ENCODE measurements at places on chromosomes 13 and 19.

DNA sequence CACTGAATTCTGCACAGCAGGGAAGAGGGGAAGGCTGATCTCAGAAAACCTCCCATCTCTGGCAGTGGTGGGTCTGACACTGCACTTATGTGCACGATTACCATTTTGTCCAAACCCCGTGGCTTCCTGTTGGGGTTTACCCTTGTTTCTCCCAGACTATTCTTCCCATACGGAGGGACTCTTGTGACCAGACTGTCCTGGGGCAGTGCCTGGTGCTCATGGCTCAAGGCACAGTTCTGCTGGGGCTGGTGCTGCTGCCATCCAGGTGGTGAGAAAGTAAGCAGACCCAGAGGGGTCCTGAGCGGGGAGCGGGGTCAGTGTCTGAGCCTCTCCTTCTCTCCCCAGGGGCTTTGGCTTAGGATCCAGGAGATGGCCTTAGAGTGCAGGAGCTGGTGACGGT, 5.1 kb upstream of the SIGLEC9 start:
- no peak for DNase-seq

DNA sequence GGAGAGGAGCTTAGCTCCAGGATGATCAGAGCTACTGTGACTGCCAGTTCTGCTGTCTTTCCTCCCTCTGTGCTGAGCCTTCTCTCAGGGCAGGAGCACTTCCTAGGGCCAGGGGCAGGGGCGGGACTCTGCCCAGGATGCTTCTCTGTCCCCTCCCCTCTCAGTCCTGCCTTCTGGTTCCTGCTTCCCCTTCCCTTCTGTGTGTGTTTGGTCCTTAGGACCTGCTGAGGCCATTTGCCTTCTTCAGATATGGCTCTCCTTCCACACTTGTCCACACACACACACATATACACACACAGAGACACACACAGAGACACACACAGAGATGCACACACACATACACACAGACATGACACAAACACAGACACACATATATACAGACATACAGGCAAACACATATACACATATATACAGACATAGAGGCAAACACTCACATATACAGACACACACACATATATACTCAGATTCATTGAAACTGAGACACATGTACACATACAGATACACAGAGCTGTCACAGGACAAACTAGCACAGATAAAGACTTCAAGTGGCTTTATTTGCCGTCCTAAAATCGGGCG, 22.0 kb upstream of the CD177 start:
- DNase-seq, result no peak

- no peak for DNase-seq
These were observed 40.5 kb downstream of the DHRS12 start for GRCh38 chr13:51763486-51763885.

DNA sequence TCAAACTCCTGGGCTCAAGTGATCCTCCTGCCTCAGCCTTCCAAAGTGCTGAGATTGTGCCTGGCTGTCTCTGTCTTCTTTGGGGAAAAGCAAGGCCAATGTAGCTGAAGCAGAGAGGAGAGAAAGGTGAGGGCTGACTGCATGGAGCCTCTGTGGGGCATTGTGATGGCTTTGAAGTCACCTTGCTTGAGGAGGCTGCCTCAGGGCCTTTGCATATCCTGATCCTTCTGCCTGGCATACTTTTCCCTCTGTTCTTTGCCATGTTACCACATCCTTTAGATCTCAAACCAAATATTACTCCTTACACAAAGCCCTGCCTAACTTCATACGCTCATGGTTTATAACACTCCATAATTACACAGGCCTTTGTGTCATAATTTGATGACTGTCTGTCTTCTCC, 9.4 kb upstream of the PPP5C start:
- DNase-seq, result no peak

GRCh38 chr13:95579303-95579702, 26.8 kb downstream of the CLDN10 start:
- DNase-seq, result no peak

DNA sequence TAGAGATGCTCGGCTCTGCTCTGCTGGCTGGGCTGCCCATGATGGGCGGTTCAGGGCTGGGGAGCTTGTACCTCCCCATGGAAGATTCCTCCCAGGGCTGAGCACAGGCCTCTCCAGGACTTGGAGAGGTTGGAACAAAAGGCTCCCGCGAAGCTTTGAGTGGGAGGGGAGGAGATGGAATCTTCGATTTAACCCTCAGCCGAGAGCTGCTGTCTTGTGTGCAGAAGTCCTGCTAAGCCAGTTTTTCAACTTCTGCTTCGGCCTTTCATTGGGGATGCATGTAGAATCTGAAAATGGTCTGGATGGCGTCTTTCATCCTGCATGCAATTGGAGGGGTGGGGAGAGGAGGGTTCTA, 163.3 kb downstream of the KDM4B start:
- no peak for DNase-seq

- no peak for DNase-seq
These were observed 115.4 kb downstream of the ABCC4 start for GRCh38 chr13:95185851-95186250.

GRCh38 chr13:98542568-98543377, 34.1 kb downstream of the STK24 start:
- no peak for DNase-seq

GRCh38 chr13:93309886-93310523, 83.4 kb downstream of the GPC6 start:
- no peak for DNase-seq

DNA sequence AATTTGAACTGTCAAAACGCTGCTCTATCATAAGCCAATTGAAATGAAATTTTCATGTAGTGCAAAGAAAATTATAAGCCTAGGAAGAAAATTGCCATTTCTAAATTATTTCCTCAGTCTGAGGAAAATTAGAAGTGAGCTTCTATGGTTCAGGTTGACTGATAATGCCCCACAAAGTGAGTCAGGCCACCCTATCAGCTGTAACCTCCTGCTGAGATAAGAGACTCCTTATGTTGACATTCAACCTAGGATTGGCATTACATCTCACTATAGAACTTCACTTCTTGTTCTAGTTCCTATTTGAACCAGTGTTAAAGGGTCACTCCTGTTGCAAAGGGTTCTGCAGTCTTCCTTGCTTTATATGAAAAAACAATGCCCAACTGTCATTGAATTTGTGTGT, 32.6 kb upstream of the RFC3 start:
- no peak for DNase-seq

DNA sequence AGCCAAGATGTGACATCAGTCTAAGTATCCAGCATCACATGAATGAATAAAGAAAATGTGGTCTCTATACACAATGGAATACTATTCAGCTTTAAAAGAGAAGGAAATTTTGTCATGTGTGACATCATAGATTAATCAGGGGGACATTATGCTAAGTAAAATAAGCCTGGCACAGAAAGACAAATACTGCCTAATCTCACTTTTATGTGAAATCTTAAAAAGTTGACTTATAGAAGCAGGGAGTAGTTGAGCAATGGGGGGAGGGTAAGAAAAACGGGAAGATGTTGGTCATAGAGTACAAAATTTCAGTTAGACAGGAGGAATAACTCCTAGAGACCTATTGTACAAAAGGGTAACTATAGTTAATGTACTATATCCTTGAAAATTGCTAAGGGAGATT, 10.4 kb upstream of the LCP1 start:
- no peak for DNase-seq

DNA sequence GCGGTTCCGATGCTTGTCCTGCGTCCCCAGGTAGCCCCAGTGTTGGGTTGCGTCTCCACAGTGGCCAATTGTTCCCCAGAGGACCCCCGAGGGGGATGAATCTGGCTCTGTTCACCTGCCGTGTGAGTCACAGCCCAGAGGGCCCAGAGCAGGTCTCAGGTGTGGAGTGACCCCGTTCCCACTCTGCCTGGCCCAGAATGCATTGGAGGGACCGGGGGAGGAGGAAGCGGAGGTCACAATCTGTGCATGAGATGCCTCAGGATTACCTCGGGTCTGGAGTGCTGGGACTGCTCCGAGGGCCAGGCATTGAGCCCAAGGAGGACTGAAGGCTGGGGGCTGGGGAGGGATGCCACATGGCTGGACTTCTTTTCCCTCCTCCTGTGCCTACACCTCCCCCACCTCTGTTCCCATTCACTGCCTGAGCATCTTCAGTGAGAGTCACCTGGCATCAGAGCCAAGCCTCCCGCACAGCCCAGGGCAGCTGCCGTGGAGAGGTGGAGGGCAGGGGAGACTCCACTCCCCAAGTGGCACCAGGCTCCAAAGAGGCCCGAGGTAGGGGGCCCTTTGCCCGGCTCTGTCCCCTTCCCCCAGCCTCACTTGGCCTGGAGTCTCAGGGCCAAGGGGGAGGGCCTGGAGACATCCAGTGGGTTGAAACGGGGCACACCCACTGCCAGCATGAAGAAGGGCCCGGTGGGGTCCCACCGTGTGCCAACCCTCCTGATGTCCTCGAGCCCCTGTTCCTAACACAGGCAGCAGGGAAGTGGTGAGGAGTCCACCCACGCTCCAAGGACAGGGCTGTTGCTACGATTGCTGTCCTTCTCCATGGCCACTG, 81.1 kb downstream of the CHST8 start:
- no peak for DNase-seq

DNA sequence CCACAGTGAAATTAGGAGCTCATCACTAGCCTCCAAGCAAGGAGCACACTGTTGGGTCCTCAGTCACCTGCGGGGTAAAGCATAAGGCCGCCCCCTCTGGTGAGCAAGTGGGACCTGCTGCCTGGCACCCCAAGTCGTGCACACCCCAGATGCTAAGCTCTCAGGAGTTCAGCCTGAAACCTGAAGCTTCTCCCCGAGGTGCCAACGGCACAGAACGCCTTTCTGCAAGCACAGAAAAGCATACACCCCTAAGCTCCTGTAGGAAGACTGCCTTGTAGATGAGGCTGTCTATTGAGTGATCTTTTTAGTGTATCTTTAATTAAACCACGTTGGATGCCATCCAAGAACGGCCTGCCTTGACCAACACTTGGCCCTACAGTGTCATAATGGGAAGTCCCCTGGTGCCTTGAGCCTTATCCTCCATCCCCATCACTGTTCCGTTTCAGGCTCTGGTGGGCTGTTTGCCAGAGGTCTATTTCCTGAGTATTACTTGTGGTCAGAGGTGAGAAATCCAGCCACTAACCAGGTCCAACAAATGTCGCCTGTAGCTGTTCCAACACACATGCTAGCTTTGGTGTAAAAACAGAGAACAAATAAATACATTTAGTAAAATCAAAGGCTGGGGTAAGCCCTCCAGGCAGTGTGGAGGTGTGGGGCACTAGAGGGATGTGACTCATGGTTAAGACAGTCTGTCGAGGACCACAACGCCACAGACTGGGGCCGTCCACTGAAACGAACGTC, 44.8 kb downstream of the C13orf42 start:
- no peak for DNase-seq

DNA sequence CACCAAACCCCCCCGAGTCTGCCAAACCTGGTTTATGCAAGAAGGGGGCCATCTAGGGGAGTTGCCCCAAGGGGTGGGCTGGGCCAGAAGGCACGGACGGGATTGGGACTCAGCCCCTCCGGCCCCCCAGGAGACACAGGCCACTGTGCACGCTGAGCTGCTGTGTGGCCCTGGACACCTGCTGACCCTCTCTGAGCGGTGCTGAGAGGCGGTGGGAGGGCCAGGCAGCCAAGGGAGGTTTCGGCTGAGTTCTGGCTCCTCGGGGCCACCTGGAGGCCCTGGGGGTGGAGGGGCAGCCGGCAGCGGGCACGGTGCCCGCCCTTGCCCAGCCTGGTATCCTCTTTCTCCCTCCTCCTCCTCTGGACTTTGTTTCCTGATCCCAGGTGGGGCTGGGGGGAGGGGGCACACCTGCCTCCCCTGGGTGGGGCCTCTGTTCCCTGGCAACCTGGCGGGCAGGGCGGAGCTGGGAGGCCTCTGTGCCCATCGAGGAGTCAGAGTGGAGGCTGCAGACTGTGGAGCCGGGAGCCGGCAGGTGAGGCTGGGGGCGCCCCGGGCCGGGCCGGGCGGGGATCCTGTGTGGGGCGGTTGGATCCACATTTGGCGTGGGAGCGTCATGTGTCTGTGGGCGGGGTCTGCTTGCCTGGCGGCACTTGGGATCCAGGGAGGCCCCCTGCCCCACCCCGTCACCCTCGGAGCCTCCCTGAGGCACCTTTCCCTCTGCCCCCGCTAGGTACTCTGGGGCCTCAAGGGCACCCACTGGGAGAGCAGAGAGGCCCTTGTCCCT, at the start of gene MISP:
TSS of gene MISP (plus strand) at position 473 of the 784 bp plus-strand sequence. CDS start 5,835 bp downstream, outside the sequence.
- DNase-seq, result no peak

- DNase-seq, result no peak
These were observed 27.4 kb downstream of the EFNA2 start for GRCh38 chr19:1312767-1313694.

- DNase-seq, result no peak
These were observed 53.6 kb downstream of the LMO7 start for GRCh38 chr13:75689686-75690085.

DNA sequence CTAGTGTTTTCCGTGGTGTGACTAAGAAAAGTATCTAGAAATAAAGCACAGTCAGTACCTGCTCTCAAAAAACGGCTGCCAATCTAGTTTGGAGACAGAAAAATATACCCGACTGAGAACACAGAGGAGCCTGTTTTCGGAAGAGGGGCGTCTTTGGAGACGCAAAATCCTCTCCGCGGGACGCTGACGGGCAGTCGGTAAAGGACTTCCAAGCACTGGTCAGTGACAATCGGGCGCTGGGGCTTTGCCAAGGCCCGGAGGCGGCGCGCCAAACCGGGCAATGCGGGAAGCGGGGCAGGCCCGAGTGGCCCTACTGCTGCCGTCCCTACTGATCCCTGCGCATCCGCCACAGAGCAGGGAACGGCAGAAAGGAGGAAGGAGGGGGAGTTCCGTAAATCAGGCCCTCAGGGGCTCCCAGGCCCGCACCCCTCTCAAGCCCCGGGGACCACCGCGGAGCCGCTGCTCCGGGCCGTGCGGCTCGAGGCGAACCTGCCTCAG, 588 bp upstream of the DPY19L3 start:
- DNase-seq, result no peak

GRCh38 chr19:28726533-28727479, 486.1 kb downstream of the UQCRFS1 start:
- DNase-seq, result no peak

GRCh38 chr13:28316129-28316528, 177.8 kb downstream of the PAN3 start:
- no peak for DNase-seq

DNA sequence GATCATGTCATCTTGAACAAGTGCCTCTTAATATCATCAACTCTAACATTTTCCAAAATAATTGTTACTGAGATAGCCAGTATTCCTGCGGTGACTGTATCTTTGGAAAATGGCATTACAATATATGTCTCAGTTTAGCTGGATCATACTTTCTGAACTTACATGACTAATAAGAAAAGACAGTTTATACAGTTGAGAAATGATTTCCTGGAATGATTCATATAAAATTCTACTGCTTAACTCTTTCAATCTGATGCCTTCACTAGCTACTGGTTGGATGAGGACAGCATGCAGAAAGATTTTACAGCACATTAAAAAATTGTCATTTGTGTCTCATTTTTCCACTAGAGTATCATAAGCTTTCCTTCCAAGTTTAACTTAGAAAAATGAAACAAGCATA, 302.1 kb downstream of the PCDH17 start:
- DNase-seq, result no peak

DNA sequence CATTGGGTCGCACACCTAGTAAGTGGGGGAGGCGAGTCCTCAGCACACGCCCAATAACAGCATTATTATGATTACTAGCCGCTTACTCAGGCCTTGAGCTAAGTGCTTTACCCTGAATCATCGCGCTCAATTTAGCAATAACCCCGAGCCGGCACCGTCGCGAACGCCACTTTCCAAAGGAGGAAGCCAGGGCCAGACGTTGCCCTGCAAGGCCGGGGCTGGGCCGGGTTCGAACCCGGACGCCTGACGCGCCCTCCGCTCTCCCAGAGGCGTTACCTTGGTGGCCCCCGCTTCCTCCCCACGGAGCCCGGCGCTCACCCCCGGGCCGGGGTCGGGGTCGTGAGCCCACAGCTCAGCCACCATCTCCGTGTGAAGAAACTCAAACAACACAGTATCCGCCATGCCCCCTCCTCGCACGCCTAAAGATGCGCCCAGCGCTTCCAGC, at the start of gene TRAPPC6A:
TSS of gene TRAPPC6A (minus strand) at position 421 of the 445 bp plus-strand sequence. CDS start at position 402, 19 bp downstream.
- DNase-seq, result no peak

Measured in stimulated activated CD4-positive, alpha-beta T cell treated with anti-CD3 and anti-CD28 coated beads, Interleukin-1b, Interleukin-23, amount 100 ng/mL, for 1 hour (primary cell).